ENCODE measurements at places on chromosomes 3 and 15.

DNA sequence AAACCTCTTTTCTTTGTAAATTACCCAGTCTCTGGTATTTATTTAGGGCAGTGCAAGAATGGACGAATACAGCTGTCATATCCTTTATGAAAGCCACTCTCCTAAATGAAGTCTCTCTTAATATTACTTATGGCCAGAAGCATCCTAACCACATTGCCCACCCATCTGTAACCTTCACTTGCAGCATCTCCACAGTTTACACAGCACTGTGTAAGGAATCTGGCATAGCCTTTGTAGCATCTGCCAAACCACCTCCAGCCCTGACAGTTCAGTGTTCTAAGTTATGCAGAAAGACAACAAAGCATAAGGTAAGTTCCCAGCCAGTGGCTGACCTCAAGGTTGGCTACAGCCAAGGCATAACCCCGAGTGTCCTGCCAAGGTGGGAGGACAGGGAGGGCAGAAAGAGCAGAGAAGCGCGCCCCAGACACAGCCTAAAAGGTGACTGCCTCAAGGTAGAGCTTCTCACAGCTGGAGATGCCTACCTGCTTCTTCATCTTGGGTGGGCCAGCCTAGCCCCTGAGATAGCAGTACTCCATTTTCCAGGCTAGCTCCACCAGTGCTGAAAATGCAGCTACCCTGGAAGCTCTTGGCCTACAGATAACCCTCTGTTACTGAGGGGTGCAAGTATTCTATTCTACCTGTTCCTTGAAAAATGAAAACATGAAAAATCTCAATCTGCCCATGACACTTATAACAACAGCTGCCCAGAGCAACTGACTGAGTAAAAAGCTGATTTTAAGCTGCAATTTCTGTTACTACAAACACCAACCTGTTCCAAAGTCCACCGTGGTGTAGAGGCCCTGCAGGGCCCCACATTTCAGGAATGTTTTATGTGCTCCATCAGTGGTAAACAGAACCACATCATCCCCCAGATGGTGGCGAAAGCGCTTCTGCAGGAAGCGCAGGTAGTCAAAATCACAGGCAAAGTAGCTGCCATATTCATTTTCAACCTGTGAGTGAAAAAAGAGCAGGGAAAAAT is 39.3 kb downstream of the GLB1 start:
- no peak for DNase-seq

GRCh38 chr3:66115858-66116654 is 77.3 kb upstream of the MAGI1 start:
- DNase-seq: no peak

DNA sequence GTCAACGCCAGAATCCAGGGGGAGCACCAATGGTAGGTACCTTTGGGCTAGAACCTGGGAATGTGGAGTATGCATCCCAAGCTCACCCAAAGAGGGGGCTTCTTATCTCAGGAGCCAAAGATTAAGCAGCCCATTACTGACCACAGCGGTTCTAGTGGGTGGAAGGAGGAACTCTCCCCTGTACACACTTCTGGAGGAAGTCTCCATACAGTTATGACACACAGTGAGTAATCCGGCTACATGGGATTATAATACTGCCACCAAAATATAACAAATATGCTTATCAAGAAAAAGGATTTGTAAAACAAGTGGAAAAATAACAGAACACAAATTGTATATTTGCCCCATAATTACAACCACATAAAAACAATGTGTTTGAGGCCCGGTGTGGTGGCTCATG is 8.4 kb downstream of the MYO1E start:
- DNase-seq: no peak

DNA sequence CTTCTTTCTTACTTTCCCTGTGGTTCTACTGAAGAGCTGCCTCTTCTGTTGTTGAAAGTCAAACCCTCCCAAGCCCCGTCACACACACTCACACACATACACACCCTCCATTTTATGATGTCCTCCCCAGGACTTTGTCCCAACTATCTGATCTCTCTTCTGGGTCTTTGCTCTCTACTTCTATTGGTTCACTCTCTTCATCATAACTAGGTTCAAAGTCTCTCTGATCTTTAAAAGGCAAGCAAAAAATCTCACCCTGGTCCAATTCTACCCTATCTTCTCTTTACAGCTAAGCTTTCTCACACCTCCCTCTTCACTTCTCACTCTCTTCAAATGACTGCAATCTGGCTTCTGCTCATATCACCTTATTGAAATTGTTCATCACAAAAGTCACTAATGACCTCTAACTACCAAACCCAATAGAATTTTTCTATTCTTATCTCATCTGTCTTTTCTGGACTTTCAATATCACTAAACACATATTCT is 34.8 kb downstream of the LRRFIP2 start:
- no peak for DNase-seq

GRCh38 chr3:154275292-154275691 is 49.0 kb downstream of the DHX36 start:
- DNase-seq: no peak

DNA sequence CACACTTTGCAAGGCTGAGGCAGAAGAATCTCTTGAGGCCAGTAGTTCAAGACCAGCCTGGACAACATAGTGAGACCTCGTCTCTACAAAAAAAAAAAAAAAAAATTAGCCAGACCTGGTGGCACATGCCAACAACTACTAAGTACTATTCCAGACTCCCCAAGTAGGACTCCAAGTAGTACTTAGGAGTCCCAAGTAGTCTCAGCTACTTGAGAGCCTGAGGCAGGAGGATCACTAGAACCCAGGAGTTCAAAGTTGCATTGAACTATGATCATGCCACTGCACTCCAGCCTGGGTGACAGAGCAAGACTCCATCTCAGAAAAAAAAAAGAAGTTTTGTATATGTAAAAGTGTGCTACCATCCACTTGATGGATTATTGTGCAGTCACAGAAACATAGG is 486.6 kb downstream of the SOX2 start:
- DNase-seq: no peak

DNA sequence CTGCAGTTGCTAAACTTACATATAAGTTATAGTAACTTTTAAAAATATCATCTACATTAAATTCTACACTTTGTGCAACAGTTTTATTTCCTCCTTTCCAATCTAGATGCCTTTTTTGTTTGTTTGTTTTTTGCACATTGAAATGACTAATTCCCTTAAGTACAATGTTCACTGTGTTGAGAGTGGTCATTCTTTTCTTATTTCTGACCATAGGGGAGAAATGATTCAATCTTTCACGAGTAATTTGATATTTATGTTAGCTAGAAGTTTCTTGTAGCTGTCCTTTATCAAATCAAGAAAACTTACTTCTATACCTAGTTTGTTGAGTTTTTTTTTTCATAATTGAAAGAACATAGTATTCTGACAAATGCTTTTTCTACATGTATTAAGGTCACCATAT is 85.0 kb upstream of the CBLB start:
- no peak for DNase-seq

DNA sequence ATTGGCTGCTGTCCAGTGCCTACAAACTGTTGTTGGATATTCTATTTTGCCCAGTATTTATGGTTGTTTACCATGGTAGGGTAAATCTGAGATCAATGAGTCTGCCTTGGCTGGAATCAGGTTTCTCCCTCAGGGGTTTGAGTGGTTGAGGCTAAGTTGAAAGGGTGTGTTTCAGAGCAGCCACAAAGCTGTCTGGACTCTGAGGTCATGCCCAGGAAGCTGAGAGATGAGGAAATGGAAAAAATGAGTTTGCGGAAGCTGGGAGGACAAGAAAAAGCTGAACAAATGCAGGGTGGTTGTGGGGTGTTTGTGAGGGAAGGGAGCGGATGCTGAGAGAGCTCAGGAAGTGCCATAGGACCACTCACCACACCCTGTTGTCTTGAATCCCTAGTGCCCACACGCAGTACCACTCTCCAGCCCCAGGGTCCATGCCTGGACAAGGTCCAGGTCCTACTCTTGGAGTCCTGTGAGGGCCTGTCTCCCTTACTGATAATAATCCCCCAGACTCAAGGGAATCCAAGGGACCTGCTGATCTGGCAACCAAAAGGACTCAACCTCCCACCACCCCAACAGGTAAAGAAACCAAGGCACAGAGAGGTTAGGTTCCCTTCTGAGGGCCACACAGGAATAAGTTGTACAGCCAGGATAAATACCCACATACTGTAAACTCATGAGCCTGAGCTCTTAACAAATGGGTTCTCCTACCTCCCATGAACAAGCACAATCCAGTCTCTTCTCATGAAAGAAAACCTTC is 81.6 kb downstream of the PPCDC start:
- peak; percentile 89 for DNase-seq

GRCh38 chr3:61871644-61872043 is 310.3 kb downstream of the PTPRG start:
- no peak for DNase-seq

DNA sequence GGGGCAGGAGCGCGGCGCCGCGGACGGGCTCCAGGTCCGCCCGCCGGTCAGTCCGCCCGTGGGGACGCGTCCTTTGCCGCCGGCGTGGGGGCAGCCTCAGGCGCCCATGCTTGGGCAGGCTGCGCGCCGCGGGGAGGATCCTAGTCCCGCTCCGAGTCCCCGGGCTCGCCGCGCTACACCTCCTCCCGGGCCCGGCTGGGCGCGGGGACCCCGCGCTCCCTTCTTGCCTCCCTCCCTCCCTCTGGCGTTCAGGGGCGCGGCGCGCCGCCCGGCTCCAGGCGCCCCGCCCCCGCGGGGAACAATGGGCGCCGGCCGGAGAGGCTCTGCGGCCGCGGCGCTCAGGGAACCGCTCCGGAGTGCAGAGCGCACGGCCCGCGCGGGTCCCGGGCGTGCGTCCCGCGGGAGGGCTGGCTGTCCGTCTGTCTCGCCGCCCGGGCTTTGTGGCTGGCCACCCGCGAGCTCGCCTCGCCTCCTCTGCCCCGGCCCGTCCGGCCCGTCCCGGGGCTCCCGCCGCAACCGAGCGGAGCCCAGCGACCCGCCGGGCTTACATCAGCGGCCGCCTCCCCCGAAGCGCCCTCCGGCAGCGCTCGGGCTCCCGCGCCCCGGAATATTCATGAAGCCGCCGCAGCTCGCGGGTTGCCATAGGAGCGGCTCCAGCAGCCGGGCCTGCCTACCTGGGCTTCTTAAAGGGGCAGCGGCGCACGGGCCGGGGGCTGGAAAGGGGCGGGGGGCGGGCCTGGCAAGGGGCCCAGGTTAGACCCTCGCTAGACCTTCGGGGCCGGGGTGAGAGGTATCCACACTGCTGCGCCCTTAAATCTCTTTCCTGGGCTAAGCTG is at the start of gene HCN4:
Gene HCN4 (minus strand): TSS at position 658 of the 836 bp plus-strand sequence. CDS start 688 bp downstream, outside the sequence.
- no peak for DNase-seq

DNA sequence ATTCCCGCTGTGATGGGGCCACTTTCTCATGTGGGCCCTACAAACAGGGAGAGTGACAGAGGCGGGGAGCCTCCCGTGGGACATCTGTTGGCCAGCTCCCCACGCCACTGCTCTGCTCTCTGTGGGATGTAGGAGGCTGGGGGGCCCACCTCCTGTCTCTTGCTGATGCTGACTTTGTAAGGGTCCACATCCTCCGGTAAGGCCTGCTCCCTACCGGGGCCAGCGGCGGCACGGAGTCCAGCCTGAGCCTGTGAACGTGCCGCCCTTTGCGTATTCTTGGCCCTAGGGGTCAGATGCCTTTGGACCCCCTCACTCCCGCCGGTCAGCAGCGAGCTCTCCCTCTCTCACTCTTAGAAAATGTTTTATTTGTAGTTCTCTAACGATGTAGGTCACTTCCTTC is 153.2 kb downstream of the LRRC28 start:
- DNase-seq: no peak

DNA sequence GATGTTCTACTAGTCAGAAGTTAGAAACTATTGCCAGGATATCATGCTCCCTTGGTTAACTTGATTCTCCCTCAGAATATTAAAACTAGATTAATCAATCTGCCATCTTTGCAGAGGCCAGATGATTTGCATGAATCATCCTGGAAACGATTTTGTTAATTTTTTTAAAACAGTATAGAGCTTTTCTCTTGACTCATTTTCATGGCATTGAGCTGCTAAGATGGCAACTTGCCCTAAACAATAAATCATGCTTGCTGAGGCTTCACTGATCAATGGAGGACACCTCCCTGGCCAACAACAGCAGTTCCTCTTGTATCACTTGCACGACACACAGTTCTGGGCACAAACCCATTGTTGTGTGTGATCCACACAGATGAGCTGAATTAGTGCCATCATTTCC is 109.1 kb downstream of the COL6A6 start:
- DNase-seq: no peak

DNA sequence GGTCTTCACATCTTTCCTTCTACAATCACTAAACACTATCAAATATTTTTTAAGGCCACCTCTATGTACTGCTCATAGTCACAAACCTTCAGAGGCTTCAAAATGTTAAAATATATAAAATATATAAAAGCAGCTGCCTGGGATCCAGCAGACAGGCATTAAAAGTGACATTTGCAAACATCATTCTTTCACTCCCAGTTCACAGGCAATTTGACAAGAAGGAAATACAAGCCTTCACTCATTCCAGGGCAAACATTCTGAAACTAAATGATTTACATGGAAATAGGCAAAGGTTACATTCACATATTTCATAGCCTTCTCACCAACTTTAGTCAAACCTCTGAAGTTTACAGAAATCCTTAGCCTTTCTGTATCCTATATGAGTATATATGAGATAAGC is 266.3 kb downstream of the TBL1XR1 start:
- DNase-seq: no peak

- DNase-seq: no peak
Measured at GRCh38 chr3:162780313-162780712, 1283.7 kb downstream of the OTOL1 start.

Measured in AML-193 (cell line).